ENCODE measurements at places on chromosomes 13 and 19.

DNA sequence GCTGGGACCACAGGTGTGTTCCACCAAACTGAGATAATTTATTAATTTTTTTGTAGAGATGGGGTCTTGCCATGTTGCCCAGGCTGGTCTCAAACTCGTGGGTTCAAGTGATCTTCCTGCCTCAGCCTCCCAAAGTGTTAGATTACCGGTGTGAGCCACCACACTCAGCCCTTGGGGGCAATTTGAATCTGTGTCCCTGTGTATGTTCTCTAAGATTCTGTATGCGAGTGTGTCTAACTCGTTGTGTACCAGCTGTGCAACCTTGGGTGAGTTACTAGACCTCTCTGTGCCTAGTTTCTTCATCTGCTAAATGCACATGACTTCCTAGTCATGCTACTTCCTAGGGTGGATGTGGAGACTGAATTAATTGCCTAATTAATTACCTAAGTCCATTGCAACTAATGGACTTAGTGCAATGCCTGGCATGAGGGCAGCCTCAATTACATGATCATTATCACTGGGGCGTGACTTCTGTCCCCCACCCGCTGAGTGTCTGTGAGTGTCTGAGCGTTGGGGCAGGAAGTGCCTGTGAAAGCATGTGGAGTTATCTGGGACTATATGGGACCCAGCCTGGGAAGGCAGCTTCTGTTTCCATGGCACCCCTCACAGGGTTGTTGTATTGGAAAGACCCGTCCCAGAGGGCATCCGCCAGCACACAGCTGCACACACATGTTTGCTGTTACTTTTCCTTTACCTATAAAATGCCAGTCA is 1.8 kb upstream of the NCCRP1 start:
- no peak for DNase-seq

GRCh38 chr13:46953941-46954340 is 57.1 kb upstream of the HTR2A start:
- no peak for DNase-seq

DNA sequence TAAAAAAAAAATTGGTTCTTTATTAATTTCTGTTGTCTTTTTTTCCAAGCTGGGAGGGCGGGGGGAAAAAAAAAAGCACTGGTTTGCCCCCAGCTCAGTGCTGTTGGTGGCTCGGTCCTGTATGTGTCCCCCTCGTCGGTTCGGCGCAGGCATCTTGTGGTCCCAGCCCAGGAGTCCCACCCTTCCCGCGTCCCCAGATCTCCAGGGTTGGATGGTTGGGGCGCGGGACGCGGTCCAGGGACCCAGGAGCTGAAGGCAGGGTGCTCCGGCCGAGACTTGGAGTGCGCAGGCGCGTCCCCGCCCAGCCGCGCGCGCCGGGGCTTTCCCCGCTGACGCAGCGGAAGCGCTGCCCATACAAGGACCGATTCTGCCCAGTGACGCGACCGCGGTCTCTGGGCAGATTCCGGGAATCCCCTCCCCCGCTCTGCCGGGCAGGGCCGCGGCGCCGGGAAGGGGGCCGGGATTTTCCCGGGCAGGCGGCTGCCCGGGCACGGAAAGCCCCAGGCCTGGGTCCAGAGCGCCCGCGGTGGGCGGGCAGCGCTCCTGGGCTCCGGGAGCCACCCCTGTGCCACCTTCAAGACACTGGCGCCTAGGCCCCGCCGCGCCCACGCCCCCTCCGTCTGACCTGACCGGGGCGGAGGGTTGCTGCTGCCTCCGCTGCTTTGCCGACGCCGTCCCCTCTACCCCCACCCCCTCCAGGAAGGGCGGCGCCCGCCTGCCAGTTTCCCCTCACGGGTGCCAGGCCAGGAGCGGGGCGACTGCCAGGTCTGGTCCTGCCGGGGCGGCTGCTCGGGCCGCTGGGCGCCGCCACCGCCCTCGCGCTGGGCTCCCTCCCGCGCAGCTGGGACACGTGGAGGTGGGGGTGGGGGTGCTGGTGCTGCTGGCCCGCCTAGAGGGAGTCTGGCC is 2.3 kb downstream of the JUNB start:
- peak; percentile 95 for DNase-seq

GRCh38 chr13:50998326-50998725 is 88.7 kb downstream of the RNASEH2B start:
- DNase-seq = no peak

DNA sequence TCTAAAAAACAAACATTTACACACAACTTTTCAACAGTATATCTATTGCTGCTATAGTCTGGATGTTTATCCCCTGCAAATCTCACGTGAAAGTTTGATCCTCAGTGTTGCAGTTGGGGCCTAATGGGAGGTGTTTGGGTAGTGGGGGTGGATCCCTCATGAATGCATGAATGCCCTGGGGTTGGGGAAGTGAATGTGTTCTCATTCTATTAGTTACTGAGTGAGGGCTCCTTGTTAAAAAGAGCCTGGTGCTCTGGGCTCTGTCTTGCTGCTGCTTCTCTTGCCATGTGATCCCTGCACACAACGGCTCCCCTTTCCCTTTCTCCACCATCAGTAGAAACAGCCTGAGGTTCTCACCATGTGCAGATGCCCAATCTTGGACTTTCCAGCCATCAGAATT is 242.7 kb upstream of the HTR2A start:
- DNase-seq = no peak

- no peak for DNase-seq
These were observed at the start of gene SOX1 for GRCh38 chr13:112067116-112067741. SOX1 (plus strand) TSS chr13:112067149; CDS start chr13:112067659, 510 bp downstream.

- DNase-seq = no peak
These were observed 220.9 kb downstream of the POU4F1 start for GRCh38 chr13:78382491-78382890.
